ENCODE measurements at places on chromosomes 2 and 18.

DNA sequence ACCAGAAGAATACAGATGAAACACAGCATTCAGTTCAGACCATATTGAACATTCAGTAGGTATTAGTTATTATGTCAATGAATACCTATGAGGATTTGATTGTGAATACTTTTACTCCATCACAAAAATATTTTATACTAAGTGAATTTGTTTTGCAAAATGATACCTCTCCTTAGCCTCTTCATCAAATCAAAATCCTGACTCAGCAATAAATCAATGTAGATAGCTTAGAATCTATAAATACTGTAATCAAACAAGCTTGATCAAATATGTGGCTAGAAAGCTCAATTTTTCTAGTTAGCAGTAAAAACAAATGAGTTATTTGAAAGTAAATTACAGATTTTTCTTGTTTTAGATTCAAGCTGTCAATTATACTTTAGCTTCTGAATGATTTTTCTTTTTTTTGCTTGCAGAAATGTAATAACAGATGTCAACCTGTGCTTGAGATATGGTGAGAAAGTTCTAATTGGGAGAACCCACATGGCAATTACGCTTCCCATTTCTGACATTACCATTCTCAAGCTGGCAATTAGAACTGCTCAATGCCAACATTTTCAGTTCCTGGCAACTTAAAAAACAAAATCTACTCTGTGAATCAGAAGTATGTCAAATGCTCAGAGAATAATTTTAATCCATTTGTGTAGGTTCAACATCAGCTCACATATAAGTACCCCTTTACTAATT is 109.6 kb downstream of the PRELID3A start:
- DNase-seq = no peak

GRCh38 chr18:48199399-48199798 is 209.8 kb downstream of the ZBTB7C start:
- DNase-seq = no peak

GRCh38 chr2:144935736-144936135 is 415.8 kb upstream of the ZEB2 start:
- DNase-seq = no peak

- DNase-seq = no peak
These were observed 504.0 kb downstream of the LRRTM4 start for GRCh38 chr2:77018219-77018618.

DNA sequence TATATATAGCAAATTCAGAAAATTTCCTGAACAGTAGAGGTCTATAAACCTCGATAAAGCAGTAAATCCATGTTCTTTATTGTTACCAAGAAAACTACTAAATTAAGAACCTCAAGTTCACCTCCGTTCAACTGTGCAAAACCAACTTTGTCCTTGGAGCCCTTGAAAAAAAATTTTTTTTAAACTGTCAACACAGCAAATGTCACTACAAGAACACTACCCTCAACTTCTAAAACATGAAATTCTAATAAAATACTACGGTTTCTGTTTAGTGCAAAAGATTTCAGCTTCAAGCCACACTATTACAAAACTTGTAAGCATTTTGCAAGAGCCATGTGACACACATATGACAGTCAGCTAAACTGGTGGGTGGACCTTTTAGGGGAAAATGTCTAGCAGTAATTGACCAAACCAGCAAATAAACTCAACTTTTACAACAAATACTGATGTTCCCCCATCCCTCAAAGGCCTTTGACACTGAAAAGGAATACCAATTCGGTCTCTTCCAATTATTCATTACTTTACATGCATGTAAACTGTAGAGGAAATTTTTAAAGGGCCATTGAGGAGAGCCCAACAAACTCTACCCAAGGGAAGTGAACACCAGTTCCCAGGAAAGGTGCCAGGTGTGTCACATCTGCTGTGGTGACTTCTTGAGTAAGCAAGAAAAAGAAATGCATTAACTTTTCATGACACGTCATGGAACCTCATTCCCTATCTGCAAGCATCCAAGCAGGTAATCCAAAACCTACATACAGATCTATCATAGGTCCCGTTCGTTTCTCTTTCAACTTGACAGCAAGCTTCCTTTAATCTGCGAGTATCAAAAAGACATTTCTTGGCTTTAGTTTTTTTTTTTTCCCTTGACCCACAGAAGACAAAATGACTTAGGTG is 1.4 kb downstream of the RAB1A start:
- DNase-seq = no peak

DNA sequence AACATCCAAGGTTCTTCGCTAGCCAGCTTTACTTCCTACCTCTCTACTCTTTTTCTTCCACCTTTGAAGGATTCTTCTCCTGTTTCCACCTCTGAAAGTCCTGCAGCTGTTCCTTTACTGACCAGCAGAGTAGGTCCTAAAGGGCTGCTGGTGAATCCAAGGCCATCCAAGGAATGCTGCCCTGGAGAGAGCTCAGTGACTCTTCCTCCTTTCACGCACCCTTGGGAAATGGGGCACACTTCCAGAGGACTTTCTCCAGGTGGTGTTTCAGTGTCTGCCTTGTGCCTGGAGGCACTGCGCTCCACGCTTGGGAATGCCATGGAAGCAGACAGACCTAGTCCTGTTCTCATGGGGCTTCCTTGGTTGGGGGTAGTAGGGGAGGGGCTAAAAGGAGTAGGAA is 45.4 kb downstream of the SLC16A14 start:
- DNase-seq = no peak

GRCh38 chr2:9360110-9360509 is 63.2 kb downstream of the ITGB1BP1 start:
- no peak for DNase-seq
